ENCODE measurements at places on chromosomes 7 and 10.

GRCh38 chr7:96596120-96596826, 113.4 kb downstream of the SEM1 start:
- DNase-seq: peak; percentile 13

DNA sequence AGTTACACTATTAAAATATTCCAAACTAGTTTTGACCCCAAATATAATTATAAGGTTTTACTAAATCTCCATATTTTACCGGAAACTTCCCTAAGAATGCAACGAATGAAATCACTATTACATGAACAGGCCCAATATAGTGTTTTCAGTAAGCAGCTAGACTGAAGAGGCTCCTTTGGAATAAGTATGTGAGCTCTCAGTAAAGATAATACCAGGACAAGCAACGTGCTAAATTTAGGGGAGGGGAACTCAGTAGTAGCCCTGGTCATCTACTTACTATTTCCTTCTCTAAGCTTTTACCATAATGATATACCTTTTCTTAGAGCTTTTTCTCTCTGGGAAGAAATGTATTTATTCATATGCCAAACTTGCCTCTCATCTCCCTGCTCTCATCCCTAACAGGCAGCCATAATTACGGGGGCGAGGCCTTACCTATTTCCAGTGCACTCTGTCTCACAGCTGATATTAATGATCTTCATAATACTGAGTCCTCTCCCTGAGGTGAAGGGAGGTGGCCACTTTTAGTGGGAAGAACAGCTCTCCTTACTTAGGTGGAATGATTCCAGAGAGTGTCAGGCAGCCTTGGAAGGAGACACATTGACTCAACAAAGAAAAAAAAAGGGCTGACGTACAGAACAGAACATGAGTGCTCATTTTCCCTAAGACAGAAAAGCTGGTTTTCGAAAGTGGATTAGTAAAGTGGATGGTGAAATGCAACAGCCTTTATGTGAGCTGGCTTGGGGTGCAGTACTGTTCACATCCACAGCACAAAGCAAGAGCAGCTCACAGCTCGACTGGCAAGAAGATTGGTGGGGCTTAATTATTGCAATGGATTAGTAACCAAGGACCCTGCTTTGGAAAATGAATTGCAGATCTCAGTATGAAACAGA, 165.4 kb downstream of the GLI3 start:
- no peak for DNase-seq

DNA sequence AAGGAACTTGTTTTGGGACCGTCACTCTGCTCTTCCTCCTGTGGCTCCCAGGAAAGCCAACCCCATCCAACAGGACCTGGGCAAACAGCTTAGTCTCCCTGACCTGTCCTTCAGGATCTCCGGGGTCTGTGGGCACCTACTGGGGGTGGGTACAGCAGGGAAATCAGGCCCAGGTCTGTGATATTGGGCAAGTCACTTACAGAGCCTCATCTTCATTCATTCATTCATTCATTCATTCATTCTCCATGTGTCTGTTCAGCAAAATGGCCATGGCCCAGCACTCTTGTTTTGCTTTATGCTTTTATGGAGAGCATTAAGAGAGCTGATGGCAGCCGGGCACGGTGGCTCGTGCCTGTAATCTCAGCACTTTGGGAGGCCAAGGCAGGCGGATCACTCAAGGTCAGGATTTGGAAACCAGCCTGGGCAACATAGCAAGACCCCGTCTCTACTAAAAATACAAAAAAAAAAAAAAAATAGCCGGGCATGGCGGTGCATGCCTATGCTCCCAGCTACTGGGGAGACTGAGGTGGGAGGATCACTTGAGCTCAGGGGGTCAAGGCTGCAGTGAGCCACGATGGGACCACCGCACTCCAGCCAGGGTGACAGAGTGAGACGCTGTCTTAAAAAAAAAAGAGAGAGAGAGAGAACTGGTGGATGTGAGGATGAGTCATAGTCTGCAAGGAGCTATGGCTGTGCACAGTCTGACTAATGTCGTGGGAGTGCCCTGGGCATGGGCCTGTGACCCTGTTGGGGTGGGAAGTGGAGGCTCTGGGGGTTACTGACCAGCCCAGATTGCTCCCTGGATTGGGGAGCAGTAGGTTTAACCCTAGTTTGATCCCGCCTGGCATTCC, 54.3 kb downstream of the CLIP2 start:
- DNase-seq: peak; percentile 73

DNA sequence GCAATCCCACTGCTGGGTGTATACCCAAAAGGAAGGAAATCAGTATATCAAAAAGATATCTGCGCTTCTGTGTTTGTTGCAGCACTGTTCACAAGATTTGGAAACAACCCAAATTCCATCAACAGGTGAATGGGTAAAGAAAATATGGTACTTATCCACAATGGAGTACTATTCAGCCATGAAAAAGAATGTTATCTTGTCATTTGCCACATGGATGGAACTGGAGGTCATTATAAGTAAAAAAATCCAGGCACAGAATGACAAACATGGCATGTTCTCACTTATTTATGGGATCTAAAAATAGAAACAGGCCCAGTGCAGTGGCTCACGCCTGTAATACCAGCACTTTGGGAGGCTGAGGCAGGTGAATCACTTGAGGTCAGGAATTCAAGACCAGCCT, 15.7 kb downstream of the APBB1IP start:
- no peak for DNase-seq

- DNase-seq: no peak
Measured at GRCh38 chr10:30493609-30494530, 59.9 kb downstream of the MAP3K8 start.

DNA sequence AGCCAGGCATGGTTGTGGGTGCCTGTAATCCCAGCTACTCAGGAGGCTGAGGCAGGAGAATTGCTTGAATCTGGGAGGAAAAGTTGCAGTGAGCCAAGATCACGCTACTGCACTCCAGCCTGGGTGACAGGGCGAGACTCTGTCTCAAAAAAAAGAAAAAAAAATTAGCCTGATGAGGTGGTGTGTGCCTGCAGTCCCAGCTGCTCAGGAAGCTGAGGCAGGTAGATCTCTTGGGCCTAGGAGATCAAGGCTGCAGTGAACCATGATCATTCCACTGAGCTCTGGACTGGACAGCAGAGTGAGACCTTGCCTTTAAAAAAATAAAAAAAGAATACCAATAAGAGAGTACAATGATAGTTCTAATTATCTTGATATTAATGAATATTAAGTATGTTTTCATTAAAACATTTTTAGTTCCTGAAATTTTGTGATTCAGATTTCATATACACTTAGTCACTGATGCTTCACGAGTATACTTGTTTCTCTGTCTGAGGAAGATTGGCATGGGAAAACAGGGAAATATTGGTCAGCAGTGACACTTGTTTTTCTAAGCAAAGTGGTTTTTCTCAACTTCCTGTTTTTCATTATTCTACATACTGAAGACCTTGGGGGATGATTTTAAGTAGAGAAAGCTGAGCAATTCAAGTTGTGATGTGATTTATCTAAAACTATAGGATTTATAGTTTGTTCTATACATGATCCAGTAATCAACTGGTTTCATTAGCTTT, 76.8 kb downstream of the ADK start:
- peak; percentile 95 for DNase-seq

GRCh38 chr7:145539910-145540309, 576.7 kb upstream of the CNTNAP2 start:
- DNase-seq: no peak

GRCh38 chr7:114085592-114086501, 167.0 kb upstream of the PPP1R3A start:
- DNase-seq: peak; percentile 90

DNA sequence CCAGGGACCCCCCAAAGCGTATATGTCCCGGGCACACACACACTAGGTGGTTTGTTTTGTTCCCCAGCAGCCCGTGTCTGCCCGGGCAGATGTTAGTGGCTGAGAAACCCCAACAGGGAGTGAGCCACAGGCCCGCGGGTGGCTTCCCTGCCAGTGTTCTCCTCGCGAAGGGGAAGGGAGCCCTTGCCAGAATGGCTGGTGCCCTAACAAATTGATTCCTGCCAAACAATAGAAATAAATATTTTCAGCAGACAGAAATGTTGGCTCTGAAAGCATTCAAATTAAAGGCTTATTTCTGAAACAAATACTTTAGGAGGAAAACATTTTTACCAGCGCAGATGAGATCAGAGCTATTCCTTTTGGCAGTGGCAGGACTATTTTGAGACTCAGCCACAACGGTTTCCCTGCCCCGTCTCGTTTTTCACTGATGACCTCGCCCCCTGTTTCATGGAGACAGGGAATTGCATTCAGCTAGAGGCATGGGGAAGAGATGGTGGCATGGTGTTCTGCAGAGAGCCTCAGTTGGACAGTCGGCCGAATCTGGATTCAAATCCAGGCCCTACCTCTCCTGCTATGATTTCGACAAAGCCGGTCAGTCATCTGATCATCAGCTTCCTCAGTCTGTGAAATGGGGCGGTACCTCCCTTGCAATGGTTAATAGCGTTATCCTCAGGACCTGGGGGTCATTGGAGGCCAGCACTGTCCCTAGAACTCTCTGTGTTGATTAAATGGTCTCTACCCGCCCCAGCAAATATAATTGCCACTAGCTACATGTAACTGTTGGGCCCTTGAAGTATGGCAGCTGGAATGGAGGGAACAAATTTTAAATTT, 84.5 kb downstream of the CUX1 start:
- DNase-seq: peak; percentile 41

- DNase-seq: no peak
Measured at GRCh38 chr7:116315803-116316202, 105.5 kb downstream of the TES start.

- DNase-seq: no peak
Measured at GRCh38 chr10:619710-620109, 69.8 kb downstream of the DIP2C start.

GRCh38 chr7:31896925-31897324, 173.3 kb downstream of the PDE1C start:
- DNase-seq: no peak

DNA sequence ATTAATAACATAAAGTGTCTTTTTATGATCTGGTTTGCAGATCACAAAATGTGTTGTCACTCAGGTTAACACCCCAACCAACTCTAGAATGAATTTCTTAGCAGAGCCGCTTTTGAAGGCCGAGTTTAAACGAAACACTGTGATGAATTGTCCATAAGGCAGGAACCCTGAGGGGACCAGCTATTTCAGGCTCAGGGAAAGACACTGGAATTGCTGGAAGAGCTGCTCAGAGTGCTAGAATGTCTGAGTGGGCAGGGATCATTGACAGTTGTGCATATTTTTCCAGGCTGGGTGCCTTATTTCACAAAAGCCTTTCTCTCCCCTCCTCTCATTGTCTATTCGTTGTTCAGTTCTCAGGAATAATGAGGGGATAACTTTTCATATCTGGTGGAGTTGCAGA, 68.7 kb upstream of the PRKG1 start:
- DNase-seq: no peak

DNA sequence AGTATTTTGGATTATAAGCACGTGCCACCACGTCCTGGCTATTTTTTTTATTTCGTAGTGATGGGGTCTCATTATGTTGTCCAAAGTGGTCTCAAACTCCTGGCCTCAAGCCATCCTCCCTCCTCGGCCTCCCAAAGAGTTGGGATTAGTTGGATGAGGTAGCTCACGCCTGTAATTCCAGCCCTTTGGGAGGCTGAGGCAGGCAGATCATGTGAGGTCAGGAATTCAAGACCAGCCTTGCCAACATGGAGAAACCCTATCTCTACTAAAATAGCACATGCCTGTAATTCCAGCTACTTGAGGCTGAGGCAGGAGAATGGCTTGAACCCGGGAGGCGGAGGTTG, 21.8 kb upstream of the YWHAG start:
- no peak for DNase-seq

- DNase-seq: peak; percentile 3
Measured at GRCh38 chr7:97499204-97499603, 232.7 kb upstream of the TAC1 start.

- DNase-seq: no peak
Measured at GRCh38 chr7:90242369-90243168, 2.4 kb upstream of the CFAP69 start.

DNA sequence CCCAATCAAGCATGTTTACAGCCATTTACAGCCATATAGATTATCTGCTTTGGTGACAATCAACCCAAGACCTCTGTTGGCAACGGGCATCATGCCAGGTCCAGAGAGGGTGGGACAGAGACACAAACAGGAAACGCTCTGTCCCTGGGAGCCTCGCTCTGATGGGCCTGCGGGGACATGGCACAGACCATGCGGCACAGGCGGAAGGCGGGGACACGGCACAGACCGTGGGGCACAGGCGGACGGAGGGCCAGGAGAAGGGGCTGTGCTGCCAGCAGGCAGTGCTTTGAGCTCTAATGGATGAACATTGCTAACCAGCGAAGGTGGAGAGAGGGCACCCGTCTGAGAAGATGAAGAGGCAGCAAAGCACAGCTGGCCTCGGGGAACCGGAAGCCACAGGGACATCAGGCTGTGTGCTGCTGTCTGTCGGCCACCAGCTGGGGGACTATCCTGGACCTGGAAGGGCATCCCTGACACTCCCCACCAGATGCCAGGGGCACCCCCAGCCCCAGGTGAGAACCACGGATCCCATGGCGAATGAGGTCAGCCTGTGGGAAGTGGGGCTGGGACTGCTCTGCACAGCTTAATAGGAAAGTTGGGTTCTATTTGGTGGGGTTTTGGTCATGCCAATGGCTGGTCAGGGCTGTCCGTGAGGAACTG, 61.0 kb downstream of the DIP2C start:
- no peak for DNase-seq

DNA sequence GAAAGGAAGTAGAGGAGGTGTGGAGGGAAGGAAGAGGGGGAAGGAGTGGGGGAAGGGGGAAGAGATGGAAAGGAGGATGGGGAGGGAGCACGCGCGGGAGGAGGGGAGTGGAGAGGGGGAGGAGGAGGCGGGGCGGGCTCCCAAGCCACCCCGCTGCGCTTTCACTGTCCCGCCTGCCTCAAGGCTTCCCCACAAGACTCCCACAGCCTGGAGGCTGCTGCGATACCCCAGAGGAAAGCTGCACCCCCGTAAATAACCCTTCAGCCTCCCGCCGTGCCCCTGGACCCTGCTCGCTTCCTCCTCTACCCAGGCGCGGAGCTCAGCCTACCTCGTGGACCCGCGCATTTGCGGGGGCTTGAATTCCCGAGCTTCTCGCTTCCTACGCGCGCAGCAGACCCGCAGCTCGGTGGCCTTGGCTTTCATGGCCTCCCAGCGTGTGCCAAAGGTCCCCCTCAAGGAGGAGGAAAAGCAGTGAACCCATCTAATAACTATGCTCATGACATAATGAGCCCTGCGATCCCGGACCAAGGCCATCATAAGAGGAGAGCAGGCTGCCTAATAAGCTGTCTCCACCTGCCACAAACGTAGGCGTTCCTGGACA, at the start of gene C10orf67:
C10orf67 (minus strand) TSS at position 557 of the 601 bp plus-strand sequence; CDS start at position 534, 23 bp downstream.
- no peak for DNase-seq

DNA sequence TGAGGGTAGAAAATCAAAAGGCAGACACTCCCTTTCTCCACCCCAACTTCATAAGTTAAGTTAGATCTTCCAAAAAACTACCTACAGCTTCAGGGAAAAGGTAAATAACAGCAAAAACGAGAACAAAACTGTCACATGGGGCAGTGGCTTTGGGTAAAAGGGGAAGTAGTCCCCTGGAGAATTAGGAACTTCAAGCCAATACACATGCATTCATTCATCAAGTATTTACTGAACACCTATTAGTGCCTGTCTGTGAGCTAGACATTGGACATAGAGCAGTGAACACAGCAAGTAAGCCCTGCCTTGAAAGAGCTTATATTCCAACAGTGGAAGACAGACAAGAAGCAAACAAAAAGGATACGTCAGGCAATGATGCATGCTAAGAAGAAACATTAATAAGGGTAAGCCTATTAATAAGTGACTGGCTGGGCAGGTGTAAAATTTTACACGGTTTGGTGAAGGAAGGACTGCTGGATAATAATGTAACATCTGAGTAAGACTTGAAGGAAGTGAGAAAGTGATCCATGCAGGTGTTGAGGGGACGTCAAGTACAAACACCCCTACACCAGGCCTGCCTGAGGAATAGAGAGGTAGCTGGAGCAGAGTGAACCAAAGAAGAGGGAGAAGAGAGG, 69.6 kb upstream of the RAPGEF5 start:
- DNase-seq: no peak

Measured in lung microvascular endothelial cell (primary cell).